ENCODE measurements at places on chromosomes 1 and 21.
A peak's percentile ranks its signal among the peaks of the same experiment; 100 is the strongest.

GRCh38 chr1:165828669-165829329, 1.4 kb downstream of the UCK2 start:
- DNase-seq = peak; percentile 38

DNA sequence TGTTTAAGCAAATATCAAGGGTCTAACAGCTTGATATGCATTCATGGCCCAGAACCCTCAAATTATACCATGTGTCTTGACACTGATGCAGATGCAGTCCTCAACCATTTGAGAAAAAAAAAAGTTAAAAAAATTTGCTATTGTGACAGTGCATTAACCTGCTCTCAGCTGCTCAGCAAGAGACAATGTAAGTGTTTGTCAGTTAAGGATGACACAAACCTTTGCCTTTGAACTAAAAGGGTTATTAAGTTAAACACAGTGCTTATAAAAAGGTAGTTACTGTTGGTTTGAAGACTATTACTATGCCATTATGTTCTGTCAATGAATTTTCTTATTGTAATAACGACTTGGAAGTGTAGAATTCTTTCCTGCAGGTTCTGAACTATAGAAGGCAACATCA, 655.6 kb upstream of the NEGR1 start:
- no peak for DNase-seq

GRCh38 chr1:60916906-60917305, 165.5 kb upstream of the NFIA start:
- no peak for DNase-seq

GRCh38 chr1:173530795-173531693, 53.9 kb downstream of the PRDX6 start:
- no peak for DNase-seq

DNA sequence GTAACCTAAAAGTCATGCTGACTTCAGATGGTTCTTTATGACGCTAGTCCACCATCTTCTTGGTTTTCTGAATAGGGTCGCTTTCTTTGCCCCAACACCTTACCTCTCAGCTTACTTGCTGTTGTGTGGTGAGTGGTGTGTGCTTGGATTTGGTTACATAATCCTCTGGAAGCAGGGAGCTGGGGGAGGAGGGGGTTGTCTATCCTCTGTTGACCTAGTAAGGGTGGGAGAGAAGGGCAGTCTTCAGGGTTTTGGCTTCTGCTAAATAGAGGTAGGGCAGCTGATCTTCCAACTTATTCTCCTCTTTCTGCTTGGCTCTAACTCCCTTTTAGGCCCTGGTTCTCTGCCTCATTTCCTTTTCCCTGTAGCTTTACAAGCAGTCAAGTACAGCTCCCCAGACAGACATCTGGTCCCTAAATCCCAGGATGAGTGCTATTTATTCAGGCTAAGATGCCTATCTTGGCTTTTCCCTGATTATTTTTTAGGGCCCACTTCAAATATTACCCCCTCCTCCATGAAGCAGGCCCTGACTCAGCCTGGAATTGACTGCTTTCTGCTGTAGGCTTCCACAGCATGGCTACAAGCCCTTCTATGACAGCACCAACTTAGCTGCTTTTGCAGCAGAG, 6.4 kb upstream of the REN start:
- DNase-seq = no peak

DNA sequence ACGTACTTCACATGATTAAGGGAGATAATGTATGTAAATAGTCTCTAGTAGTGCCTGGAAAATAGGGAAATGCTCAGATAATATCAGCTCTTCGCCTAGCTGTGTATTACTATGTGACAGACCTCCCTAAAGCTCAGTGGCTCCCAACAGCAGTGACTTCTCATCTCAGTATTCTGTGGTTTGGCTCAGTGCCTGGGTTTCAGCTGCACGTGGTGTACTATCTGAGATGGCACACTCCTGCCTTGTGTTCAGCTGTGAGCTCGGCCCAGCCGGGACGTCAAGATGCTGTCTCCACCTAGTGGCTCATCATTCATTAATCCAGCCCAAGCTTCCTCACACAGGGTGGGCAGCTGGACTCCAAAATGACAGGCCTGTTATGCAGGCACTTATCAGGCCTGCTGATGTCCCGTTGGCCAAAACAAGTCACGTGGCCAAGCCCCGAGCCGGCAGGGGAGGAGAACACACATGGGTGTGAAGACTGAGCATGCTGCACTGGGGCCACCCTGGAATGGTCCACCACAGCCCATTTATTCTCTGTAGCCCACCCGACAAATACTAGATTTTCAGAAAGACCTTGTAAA, 17.8 kb downstream of the SLFNL1 start:
- DNase-seq = no peak

- no peak for DNase-seq
Measured at GRCh38 chr1:166354406-166354805, 187.6 kb upstream of the FAM78B start.

DNA sequence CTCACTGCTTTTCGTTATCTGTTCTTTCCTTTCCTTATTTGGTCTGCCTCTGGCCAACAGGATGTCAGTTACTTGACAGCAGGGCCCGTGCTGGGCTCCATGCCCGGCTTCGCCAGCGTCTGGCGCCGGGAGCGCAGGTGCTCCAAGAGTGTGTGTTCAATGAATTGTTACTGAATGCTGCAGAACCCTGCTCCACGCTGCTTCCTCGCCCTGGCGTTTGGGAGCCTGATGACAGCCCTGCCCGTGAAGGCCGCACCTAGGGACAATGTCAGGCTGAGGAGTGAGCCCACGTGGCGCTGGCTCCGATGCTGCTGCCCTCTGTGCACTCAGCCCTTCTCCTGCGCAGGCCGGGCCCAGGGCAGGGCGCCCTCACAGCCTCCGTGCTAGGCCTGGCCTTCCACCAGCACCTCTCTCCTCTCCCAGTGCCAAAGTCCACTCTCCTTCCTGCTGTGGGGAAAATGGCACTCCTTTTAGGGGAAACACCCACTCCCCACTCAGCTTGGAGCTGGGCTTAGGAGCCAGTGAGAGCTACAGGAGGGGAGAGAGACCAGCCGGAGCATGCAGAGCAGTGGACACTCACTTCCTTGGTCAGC, 51.4 kb downstream of the ACBD3 start:
- DNase-seq = peak; percentile 79

DNA sequence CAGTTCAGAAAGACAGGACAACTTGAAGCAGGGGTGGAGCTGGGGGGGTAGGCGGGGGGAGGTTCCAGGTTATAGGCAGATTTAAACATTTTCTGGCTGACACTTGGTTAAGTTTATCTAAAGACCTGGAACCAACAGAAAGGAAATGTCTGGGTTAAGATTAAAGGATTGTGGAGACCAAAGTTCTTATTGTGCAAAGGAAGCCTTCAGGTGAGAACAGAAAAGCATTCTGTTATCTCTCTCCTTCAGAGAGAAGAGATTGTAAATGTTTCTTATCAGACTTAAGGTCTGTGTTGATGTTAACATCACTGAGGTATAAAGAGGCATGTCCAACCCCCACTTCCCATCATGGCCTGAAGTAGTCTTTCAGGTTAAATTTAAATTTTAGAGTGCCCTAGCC, 3.7 kb upstream of the ACADM start:
- DNase-seq = no peak

- DNase-seq = no peak
Measured at GRCh38 chr1:93437976-93438605, 9.8 kb upstream of the FNBP1L start.

GRCh38 chr1:184533915-184534314, 147.1 kb downstream of the C1orf21 start:
- no peak for DNase-seq

- DNase-seq = no peak
Measured at GRCh38 chr1:61482170-61482734, 242.7 kb downstream of the TM2D1 start.

DNA sequence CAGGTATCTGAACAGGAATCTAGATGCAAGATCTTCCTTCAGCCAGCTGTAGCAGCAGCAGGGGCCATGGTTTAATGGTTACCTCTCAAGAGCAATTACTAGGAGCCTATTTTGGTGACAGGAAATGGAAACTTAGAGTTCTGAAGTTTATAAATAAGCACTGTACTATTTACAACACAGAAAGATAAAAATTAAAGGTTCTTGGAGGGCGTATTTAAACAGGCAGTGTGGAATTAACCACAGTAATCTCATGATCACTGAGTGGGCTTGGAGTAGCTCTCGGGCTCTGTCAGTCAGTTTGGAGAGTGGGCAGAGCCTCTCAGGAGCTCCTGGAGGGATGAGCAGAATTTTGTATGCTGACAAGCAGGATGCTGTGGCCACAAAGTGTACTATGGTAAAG, 10.2 kb upstream of the FCRL5 start:
- no peak for DNase-seq

DNA sequence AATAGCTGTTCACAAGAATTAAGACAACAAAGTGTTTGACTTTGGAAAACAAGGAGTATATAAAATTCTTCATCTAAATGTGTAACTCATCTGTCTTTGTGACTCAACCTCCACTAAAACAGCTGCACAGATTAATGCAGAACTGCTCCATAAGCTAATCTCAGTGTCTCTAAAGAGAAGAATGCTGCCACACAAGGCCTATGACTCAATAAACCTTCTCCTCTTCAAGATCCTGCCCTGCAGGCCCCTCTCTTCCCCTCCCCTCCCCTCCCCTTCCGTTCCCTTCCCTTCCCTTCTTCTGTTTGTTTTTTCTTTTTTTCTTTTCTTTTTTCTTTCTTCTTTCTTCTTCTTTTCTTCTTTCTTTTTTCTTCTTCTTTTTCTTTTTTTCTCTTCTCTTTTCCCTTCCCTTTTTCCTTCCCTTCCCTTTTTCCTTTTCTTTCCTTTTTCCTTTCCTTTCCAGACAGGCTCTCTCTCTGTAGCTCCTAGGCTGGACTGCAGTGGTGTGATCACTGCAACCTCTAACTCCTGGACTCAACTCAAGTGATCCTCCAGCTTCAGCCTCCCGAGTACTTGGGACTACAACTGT, 1052.8 kb downstream of the BRINP3 start:
- no peak for DNase-seq

DNA sequence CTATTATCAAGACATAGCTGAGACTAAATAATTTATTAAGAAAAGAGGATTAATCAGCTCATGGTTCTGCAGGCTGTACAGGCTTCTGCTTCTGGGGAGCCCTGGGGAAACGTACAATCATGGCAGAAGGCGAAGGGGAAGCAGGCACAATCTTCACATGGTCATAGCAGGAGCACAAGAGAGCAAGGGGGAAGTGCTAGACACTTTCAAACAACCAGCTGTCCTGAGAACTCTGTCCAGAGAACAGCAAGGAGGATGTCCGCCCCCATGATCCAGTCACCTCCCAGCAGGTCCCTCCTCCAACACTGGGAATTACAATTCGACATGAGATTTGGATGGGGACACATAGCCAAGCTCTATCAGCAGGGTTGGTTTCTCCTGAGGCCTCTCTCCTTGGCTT, 10.3 kb upstream of the SLC45A1 start:
- no peak for DNase-seq

DNA sequence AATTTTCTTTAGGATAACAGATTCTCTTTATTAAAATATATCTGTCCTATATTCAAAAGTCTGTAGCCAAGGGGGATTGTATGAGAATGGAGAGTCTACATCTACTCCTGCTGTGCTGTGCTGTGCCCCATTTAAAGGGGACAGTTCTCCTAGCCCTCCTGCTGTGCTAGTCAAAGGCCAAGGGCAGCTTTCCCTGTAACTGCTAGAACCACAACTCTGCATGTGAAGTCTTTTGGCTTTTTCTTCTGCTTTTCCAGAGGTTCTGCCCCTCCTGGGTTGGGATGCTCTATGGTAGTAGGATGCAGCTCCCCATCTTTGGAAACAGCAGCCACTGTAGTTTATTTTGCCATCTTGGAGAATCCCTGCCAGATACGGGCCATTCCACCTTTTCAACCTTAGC, 197.5 kb upstream of the JUN start:
- DNase-seq = no peak

DNA sequence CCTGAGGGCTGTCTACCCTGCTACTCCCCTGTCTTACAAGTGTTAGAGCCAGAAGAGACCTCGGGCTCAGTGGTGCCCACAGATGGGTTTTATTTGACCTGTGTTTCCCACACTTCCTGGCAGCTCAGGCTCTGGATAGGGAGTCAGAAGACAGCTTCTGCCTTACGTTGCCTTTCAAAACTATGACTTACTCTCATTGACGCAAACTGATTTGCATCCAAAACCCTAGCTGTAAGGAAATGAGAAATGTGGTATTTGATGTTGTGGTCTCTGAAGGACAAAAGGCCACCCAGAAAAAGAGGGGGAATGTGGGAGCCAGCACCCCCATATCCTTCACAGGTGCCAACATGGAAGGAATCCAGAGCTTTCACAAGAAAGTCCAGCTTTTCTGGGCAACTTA, 180.2 kb downstream of the ATG4C start:
- no peak for DNase-seq

GRCh38 chr21:29775462-29775861, 164.3 kb downstream of the GRIK1 start:
- DNase-seq = no peak

DNA sequence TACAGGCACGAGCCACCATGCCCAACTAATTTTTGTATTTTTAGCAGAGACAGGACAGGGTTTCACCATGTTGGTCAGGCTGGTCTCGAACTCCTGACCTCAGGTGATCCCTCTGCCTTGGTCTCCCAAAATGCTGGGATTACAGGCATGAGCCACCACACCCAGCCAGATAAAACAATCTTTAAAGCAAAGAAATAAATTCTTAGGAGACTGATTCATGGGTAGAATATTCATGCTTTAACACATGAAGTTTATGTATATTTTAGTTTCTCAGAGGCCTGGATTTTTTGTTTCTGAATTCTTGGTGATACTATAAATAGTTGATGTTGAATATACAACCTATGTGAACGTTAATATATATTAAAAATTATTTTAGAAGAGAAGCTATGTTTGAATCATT, 127.4 kb upstream of the KIAA1614 start:
- no peak for DNase-seq

DNA sequence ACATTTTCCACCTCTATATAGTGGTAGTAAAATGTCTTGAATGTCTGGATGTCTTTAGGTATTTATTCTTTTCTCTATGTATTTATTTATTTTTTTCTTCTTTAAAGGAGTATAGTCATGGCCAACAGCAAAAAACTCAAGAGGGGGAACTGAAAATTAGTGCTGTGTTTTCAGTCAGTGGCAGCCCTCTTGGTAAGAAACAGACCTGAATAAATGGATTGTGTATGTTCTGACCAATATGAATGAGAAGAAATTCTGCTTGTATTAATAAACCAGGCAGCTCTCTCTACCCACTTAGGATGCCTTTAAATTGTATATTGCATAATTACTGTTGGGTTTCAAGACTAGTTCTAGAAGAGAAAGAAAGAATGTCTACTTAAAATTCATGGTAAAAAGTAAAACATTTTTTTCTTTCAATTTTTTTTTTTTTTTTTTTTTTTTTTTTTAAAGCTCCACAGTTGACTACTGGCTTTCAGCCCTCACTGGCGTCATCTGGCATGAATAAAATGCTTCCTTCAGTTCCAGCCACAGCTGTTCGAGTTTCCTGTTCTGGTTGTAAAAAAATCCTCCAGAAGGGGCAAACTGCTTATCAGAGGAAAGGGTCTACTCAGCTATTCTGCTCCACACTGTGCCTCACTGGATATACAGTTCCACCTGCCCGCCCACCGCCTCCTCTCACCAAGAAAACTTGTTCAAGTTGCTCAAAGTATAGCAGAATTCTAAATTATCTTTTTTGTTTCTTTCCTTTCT, 101.6 kb downstream of the ZMYM4 start:
- no peak for DNase-seq

- no peak for DNase-seq
Measured at GRCh38 chr1:218345673-218346390, 696 bp downstream of the TGFB2 start.

GRCh38 chr1:172184506-172185191, 235.8 kb upstream of the C1orf105 start:
- no peak for DNase-seq

Measured in NCI-H2081 treated with DMSO at 0.1 percent for 48 hours (cell line).